Activated CD8-positive, alpha-beta memory T cell treated with anti-CD3 and anti-CD28 coated beads for 1 hour (primary cell): ENCODE measurements at places on chromosomes 4 and X.

GRCh38 chr4:78482281-78482680, 69.3 kb upstream of the ANXA3 start:
- no peak for DNase-seq

- DNase-seq, result no peak
Measured at GRCh38 chr4:145618210-145618931, 814 bp upstream of the MMAA start.

- no peak for DNase-seq
Measured at GRCh38 chr4:2507855-2508254, 28.6 kb upstream of the FAM193A start.

GRCh38 chrX:137431693-137432488, 134.0 kb upstream of the ZIC3 start:
- no peak for DNase-seq

DNA sequence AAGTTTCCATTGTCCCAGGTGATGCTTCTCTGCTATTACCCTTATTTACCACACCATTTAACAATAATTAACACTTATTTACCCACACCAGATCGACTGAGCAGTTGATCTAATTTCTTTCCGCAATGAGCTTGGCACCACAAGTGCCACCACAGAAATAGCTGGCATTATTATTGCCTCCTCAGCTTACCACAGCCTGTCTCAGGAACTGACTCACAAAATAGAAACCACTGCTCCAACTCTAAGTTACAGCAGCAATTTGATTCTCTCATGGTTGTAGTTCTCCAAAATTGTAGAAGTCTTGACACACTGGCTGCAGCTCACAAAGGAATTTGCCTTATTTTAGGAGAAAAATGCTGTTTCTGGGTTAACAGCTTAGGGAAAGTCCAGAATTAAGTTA, 22.5 kb downstream of the ZNF721 start:
- DNase-seq, result no peak

DNA sequence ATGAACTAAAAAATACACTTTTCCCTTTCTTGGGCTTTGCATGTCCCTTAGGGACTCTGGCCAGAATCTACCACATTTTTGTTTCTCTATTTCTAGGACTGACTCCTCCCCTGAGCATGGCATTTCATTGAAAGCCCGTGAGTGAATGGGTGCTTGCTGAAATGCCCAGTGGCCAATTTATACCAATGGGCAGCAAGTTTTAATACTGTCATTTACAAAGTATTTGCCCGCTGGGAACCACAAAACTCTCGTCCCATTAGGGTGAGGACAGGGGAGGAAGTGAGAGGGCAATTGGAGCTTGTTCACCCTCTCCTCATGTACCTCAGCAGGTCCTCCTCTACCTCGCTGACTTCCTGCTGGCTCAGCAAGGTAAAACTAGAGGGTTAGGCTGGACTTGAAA, 1.1 kb downstream of the SRPX2 start:
- DNase-seq, result no peak

GRCh38 chr4:81785338-81785737, 313.6 kb upstream of the RASGEF1B start:
- no peak for DNase-seq

DNA sequence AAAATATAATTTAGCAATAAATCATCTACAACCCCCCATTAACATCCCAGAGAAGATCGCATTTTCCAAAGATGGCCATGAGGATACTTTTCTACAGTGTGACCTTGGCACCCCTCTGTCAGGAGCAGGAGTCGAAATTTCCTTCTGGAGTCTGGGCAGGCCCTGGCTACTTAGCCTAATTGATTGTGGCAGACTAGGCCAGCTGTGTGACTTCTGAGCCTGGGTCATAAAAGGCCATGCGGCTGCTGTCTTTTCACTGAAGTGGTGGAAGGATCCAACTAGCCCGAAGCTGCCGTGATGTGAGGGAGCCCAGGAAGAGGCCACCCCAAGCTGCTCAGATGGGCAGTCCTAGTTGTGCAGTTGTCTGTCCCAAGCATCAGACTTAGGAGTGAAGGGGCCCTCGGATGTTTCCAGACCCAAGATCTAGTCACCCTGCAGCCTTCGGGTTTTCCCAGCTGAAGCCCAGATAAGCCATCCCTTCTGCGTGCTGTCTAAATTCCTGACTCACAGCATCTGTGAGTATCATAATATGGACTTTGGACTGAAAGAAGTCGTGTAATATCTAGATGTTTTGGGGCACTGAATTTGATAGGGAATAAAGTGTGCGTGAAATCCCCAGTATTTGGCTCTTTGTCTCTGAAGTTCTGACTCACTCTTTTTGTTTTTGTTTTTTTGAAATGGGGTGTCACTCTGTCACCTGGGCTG, 21.0 kb downstream of the PDK3 start:
- DNase-seq, result no peak

DNA sequence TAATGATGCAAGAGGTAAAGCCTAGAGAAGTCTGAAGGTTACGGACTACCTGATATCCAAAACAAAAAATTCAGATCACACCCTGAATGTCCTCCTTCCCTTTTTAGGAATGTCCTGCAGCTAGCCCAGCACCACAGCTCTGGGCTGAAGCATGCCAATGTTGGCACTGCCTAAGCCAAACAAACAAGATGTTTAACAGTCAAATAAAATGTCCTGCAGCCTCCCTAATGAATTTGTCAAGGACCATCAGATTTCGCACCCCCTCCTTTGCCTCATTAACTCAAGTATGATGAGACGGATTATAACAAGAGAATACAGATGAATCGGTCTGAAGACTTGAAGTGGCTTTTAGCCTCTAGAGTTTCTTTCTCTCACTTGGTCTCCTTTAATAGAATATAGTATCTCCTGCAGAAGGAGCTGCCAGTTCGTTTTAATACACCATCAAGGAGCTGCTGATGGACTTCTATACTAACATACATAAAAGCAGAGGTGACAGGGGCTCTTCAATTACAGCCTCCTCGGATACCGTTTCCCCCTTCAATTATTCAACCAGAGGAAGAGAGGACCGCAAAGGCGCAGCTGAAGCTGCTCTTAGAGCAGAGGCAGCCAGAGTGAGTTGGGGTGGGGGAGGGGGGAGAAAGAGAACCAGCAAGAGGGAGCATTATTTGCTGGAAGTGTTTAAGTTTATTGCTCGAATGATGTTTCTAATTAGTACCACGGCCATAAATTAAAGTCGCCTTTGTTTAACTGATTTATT, 3.0 kb upstream of the MAB21L2 start:
- no peak for DNase-seq

- no peak for DNase-seq
Measured at GRCh38 chr4:11743236-11743635, 314.5 kb upstream of the HS3ST1 start.

GRCh38 chrX:23317799-23318724, 16.6 kb upstream of the PTCHD1 start:
- no peak for DNase-seq

DNA sequence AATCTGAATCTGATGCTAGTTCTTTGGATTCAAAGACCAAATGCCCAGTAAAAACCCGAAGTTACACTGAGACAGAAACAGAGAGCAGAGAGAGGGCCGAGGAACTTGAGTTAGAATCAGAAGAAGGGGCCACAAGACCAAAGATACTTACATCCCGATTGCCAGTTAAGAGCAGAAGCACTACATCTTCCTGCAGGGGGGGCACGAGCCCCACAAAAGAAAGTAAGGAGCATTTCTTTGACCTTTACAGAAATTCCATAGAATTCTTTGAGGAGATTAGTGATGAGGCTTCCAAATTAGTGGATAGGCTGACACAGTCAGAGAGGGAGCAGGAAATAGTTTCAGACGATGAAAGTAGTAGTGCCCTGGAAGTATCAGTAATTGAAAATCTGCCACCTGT, 309.3 kb downstream of the ANK2 start:
- no peak for DNase-seq

DNA sequence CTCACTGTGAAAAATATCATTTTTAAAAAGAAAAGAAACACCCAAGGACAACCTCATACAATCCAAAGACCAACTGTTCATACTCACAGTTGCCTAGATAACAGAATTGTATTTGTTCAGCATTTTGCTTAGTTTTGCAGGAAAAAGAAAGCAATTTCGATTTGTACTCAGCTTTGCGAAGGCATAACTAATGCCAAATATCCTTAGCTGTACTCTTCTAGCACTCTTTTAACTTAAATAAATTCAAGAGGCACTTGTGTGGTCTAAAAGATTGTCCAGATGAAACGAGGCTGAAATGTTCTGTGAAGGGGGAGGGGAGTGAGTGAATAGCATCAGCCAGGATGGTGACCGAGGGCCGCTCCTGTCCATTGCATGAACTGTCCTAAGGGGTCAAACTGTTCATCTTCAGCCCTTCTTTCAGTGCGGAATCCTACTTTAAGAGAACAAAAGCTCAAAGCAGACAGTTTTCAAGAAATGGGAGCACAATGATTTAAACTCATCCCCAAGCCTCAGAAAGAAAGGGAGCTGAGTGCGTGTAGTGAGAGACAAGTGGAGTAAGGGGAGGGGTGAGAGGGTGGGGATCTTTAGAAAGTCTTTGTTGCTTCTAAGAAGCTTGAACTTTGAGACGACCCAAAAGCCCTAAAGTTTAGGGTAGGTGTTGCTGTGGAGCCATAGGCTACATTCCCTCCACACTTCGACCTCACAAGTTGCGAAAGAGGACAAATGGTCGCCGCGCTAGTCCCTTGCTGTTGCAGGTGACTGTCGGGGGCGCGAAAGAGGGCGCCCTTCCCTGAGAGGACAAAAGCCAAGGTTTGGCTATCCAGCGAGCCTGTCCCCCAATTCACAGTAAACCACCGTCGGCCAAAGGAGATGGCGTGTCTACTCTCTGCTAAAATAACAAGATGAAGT, 4.0 kb upstream of the NEUROG2 start:
- DNase-seq, result no peak

DNA sequence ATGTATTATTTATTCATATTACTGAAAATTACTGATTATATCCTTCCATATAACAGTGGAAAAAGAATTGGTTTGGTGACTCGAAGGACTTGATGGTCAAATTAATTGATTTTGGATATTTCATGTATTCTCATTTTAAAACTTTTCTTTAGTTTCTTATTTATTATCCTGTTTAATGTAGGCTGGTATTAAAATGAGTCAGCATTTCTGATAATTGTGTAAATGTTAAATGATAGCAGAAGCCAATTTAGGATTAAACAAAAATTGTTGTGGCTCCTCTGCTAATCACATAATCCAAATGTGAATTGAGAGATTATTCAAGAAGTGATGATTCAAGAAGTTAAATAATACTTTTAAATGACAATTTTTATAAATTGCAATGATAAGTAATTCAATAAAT, 38.7 kb downstream of the PDLIM5 start:
- DNase-seq, result no peak

DNA sequence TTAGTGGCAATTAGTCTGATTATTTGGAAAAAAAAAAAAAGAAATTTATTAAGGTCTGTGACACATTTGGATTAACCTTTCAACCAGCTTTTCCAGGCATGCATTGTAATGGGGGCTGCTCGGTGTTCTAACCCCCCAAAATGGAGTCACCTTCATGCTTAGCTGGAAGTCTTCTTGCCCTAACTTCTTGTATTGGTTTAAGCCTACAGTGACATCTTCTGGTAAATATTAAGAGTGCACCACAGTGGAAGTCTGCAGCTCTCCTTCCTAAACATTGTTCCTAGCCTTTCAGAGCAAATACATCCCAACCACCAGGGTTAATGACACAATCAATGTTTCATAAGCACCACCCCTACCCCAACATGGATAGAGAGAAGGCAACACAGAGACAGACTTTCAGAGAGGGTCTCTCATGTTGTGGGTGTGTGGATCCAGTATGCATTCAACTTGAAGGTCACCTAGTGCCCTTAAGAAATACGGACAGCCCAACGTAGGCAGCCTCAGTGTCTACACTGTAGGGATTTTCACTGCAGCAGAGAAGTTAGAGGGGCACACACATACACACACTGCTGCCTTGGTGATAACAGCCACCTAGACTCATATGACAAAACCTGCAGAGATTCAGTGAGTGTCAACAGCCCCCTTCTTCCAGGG, 142.9 kb upstream of the MBNL3 start:
- DNase-seq, result no peak

DNA sequence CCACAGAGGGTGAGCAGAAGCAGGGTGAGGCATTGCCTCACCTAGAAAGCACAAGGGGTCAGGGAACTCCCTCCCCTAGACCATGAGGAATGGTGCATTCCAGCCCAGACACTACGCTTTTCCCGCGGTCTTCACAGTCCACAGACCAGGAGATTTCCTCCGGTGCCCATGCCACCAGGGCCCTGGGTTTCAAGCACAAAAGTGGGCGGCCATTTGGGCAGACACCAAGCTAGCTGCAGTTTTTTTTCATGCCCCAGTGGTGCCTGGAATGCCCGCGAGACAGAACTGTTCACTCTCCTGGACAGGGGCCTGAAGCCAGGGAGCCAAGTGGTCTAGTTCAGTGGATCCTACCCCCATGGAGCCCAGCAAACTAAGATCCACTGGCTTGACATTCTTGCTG, 12.8 kb downstream of the NAP1L3 start:
- DNase-seq, result no peak

DNA sequence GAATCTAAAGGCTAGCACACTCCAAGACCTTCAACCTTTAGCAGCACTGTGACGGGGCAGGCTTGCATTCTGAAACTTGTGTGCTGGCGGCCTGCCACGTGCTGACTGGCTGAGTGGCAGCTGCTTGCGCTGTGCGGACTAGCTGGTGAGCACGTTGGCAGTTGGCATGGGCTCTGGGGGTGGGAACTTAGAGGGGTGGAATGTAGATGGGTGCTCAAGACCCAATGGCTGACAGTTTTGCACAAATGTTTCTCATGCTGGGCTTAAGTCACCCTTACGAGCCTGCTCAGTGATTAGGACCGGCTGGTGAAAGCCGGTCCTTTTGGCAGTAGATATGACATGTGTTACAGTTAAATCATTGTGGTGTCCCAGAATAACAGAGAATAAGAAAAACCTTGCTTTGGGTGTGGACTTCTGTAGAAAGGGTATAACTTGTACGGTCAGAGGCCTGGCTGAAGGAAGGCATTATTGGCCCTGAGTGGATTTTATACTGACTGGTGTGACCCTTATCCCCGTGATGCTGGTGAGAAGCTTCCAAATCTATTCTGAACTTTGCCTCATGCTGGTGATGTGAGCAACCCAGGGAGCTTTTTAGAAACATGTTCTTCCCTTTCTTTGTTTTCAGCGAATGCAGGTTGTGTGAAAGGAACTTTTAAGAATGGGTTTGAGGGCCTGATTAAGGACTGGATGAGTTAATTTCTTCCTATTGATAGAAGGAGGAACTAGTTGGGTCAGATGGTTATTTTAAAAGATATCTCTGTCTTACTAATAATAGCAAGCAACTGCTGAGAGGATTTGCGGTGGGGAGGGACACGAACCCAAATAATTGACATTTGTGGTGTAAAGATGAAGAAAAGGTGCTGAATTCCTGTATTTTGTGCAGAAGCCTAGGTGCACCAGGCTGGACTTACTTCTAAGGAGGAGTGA, 107.4 kb upstream of the SLC4A4 start:
- DNase-seq, result no peak
